ENCODE measurements at places on chromosomes 2 and 18.

- no peak for DNase-seq
Measured at GRCh38 chr2:98804265-98804650, 73.3 kb upstream of the MGAT4A start.

- DNase-seq: no peak
Measured at GRCh38 chr2:73043276-73043675, 28.2 kb downstream of the SFXN5 start.

GRCh38 chr2:121253021-121253673 is 31.9 kb downstream of the TFCP2L1 start:
- no peak for DNase-seq

GRCh38 chr18:12745095-12745795 is 42.4 kb downstream of the PSMG2 start:
- no peak for DNase-seq

GRCh38 chr2:145644820-145645302 is 1124.9 kb upstream of the ZEB2 start:
- peak; percentile 5 for DNase-seq

GRCh38 chr2:102453501-102453900 is 19.5 kb upstream of the SLC9A4 start:
- DNase-seq: peak; percentile 26

GRCh38 chr2:56522605-56523089 is 338.9 kb downstream of the CCDC85A start:
- peak; percentile 88 for DNase-seq

DNA sequence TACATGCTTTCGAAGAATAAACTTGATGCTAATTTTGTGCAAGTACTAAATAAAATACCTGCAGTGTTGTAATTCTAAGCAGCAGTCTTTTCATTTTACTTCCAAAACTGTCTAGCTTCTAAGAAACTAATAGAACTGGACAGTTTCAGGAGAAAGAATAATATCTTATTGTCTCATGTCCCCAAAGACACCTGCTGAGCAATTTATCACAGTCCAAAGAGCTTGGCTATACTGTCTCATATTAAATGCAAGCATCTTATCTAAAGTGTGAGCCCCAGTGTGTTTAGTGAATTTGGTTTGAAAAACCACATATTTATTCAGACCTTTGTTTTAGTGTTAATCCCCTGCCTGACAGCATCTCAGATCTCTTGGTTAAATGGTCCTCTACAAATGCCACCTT is 374.3 kb downstream of the TMX3 start:
- DNase-seq: no peak

GRCh38 chr2:185507719-185508118 is 230.9 kb upstream of the FSIP2 start:
- no peak for DNase-seq

DNA sequence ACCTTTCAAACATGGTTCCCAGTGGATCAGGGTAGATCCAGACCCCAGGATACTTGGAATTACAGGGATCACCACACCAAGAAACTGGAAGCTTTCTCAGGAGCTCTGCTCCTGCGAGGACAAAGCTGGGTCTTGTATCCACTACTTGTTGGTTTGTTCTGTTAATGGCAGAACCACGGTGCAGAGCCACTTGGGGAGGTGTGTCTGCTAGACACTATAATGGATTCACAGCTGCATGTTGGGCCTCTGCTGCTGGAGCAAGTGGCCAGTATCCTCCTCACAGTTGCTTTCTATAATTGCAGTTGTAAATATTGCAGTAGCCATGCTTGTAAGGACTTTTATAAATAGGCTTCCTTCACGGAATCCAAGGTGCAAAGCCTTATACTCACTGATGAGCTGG is 12.9 kb downstream of the FOSL2 start:
- DNase-seq: no peak

- peak; percentile 27 for DNase-seq
Measured at GRCh38 chr2:156346731-156347130, 14.2 kb upstream of the NR4A2 start.

DNA sequence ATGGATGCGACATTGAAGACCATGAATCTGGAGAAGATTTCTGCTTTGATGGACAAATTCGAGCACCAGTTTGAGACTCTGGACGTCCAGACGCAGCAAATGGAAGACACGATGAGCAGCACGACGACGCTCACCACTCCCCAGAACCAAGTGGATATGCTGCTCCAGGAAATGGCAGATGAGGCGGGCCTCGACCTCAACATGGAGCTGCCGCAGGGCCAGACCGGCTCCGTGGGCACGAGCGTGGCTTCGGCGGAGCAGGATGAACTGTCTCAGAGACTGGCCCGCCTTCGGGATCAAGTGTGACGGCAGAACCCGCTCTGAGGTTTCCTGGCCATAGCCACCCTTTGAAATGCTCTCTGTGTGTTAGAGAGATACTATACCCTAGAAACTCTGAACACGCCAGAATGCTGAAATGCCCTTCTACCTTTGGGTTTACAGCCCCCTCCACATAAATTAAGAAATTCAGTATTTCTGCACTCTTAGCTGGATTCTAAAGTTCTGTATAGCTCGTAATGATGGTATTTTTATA is 659 bp downstream of the CHMP1B start:
- DNase-seq: peak; percentile 41

- no peak for DNase-seq
Measured at GRCh38 chr2:166373105-166373504, 2.6 kb downstream of the SCN9A start.

DNA sequence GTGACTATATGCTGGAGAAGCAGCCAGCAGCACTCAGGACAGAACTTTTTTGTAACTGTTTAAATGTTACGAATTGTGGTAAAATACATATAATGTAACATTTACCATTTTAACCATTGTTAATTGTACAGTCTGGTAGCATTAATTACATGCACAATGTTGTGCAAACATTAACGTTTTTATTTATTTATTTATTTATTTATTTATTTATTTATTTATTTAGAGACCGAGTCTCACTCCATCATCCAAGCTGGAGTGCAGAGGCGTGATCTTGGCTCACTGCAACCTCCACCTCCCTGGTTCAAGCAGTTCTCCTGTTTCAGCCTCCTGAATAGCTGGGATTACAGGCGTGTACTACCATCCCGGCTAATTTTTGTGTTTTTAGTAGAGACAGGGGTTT is 88.7 kb upstream of the TEX51 start:
- DNase-seq: no peak

- DNase-seq: peak; percentile 96
Measured at GRCh38 chr2:111705711-111706336, 178.2 kb downstream of the ANAPC1 start.

DNA sequence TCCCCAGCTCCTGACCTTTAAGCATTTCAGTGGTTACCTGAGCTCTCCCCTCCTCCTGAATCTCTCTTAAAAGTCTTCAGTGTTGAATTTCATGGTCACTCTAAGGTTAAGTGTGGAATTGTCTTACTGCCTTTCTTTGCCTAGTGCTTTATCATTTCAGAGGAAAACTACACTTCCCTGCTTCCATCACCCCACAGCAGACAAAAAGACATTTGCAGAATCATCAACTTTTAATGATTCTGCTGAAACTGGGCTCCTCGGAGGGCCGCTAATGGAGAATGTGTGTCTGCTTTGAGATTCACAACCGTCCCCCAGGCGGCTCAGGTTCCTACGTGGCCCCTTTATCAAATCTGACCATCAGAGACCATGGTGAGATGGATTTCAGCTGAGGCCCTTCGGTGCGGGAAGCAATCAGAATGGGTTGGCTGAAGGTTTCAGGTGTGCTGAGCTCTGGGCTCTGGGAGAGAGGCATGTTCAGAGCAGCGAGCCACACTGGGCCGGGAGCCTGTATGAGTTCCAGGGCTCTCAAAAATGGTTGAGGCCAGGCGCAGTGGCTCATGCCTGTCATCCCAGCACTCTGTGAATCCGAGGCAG is 41.9 kb upstream of the TBC1D8 start:
- no peak for DNase-seq

DNA sequence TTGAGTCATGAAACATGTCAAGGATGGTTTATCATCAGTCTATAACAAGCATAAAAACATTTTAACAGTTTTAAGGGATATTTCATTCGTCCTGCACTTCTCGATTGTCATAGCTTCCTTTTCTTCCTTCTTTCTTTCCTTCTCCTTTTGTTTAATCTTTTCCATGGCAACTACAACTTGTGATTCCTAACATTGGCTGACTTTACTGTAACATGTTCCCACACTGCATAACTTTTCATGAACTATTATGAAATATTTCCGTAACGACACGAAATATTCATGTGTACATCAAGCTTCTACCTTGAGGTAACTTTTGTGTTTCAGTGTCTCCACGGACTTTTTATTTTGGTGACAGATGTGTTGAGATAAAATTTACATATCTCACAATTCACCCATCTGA is 134.4 kb downstream of the ACTR3 start:
- no peak for DNase-seq

- DNase-seq: peak; percentile 56
Measured at GRCh38 chr2:12119841-12120240, 373.4 kb downstream of the LPIN1 start.

- DNase-seq: peak; percentile 85
Measured at GRCh38 chr2:70647873-70648481, 94.4 kb upstream of the TGFA start.

DNA sequence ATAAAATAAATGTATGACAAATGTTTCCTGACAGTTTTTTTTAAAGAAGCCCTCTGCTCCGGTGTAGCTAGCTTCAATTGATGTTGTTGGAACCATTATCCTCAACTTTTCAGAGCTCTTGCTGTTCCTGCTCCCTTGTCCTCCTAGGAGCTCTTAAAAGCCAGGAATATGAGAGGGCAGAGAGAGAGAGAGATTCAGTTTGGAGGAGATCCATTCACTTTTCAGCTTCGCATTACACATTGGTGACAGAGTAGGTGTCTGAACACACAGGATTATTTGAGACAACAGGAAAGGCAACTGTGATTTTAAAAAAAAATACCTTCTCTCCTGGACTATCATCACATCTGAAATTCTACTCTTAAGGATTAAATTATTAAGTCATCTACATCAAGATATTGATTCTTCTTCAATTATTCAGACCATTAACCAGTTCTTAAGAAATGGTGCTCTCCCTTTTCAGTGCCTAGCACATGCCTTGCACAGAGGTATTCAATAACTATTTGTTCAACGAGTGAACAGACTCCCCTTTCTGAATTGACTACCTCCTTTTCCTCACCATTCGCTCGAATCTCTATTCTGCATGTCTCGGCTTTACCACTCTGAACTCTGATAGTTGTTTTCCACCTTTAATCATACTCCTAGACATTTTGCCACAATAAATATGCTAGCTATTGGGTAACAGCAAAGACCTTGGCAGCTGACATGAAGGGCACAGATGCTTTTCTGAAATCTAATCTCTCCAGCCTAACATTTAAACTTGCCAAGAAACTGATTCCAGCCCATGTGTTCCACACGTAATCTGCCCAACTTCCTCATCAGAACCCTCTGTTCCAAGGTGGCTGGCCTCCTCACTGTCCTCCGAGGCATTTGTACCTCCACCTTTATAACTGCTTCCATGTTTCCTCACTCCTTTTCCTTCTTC is 28.6 kb upstream of the SLC35F5 start:
- no peak for DNase-seq

- DNase-seq: no peak
Measured at GRCh38 chr2:240507060-240507777, 50.6 kb downstream of the ANKMY1 start.

DNA sequence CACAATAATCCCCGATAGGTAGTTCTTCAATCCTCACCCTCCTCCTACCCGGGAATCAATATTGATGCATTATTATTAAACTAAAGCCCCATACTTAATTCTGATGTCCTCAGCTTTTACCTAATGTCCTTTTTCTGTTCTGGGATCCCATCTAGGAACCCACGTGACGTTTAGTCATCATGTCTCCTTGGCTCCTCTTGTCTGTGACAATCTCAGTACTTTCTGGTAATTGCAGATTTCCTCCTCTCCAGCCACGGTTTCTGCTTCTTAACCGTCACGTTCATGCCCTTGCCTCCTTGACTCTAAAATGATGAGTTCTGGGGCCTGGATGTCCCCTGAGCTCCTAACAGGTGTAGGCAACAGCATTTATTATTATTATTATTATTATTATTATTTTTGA is 2.9 kb upstream of the DGKD start:
- DNase-seq: peak; percentile 39

- no peak for DNase-seq
Measured at GRCh38 chr18:5097116-5097703, 99.8 kb downstream of the AKAIN1 start.

GRCh38 chr2:191220671-191221070 is 24.5 kb upstream of the MYO1B start:
- no peak for DNase-seq

All from PC-3 (cell line).